ENCODE measurements at places on chromosomes 7 and 10. TPM values are rescaled to one million over a fixed set of nuclear protein-coding genes. Genes with fewer than 3 reads are reported as not detected.

GRCh38 chr10:21572578-21572977, 38.5 kb downstream of the MLLT10 start:
- DNase-seq: no peak

- no peak for DNase-seq
These were observed 885.7 kb upstream of the CELF2 start for GRCh38 chr10:10132009-10132408.

DNA sequence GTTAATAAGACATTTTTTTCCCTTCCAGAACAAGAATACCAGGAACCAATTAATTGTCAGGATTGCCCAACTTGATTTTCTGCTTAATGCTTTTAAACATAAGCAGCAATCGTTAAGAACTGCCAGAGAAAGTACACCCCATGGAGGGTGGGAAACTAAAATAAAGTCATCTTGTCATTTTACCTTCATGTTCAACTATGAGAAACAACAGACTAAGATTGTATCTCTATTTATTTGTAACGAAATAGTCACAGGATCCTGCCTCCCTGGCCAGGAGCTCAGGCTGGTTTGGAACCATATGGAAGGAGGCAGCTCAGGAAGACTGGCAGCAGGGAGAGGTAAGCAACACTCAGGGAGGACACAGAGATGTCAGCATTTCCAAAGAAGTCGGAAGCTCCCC, 129.6 kb downstream of the TNS3 start:
- no peak for DNase-seq

DNA sequence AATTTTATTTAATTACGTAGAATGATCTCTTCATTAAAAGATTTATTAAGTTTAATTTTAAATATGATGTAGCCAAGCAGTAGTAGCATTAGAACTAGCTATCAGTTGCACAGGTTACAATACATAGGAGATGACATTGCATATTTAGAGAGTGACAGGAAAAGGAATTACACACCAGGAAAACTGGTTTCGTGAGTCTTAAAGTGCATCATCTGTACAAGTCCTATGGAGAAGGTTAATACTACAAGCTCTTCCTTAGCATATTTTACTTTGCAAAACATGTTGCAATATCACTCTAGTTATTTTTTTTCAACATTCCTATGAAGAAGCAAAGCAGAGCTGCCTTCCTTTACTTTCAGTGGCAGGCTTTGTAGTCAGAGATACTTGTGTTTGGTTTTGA, 20.2 kb upstream of the SEM1 start:
- no peak for DNase-seq

- DNase-seq: no peak
These were observed 117.2 kb downstream of the UBE2H start for GRCh38 chr7:129835569-129835968.

DNA sequence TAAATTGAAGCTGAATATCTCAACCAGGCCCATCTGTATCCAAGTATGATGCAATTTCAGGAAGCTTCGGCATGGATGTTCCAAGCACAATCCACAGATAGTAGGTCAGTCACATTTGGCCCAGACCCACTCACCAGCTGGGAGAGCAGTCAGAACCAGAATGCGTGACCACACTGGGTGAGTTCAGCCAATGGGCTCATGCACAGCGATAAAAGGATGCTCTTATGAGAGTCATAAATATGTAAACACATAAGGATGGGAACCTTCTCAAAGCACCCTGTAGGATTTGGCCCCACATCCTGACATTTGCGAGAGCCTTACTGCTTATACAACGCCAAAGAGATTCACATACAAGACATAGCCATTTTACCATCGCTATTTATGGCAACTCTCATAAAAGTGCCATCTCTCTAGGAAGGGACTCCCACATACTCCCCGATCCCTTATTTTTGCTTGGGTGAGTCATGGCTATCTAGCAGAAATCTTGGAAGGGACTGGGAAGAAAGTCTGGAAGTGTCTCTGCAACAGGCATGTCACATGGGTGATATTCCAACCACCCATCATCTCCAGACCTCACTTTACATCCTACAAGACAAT, 3.0 kb downstream of the AFAP1L2 start:
- DNase-seq: no peak

DNA sequence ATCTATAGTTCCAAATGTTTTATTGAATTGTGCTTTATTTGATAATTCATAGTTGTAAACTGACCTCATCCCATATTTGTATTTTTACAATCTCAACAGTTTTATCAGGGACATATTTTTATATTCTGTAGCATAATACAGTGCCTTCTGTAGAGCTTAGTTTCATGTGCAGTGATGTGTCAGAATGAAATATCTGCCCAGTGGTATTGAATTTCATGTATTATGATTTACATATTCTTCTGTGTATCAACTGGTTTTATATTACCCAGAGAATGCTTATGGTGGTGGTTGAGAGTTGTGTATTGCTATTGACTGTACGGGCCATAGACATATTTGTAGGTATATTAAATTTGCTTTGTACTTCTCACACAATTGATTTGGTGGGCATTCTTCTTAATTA, 89.9 kb downstream of the KAT6B start:
- DNase-seq: no peak

DNA sequence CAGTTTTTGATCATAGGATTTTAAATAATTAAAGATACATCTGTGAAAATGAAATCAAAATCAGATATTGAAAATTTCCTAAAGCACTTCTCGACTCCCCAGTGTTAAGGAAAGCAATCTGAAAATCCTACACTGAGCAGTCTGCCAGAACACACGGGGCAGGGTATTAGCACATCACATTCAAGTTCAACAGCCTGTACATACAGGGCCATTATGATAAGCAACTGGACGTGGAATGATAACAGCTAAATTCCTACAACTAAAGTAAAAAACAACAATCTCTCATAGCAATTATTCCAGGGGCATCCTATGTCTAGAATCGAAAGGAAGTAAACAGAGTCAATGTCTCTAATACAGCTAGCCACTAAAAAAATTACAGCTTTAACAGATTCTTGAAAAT, 31.7 kb downstream of the TRDMT1 start:
- no peak for DNase-seq

DNA sequence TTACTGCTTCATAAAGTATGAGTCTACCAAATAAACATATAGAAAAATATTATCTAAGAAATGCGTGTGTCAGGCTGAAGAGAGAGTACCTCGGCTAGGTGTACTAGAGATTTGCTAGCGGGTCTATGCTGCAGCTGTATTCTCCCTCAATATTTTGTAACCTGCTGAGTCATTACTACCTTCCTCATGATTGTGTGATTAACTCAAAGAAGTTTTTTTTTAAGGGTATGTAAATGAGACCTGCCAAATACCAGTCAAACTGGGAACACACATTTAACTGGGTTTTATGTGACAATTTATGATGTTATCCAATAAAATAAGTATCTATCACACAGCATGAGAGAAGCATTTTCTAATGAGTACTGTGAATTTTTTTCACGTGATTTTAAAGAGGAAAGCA, 180.4 kb downstream of the RNF133 start:
- no peak for DNase-seq

DNA sequence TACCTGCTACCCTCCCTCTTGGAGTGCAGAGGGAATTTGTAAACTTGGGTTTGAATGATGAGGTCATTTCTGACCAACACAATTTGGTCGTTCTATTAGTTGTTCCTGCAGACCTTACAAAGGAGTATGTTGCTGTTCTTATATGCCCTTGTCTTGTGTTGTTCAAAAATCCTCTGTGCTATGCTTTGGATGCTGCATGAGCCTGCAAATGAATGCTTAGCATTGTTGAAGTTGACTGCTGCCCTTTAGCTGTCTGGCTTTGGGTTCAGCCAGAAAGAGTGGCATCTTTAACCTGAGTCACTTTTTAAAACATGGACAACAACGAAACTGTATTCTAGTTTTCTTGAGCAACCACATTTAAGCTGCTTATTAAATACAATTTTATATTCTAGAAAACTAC, 80.3 kb downstream of the SND1 start:
- DNase-seq: no peak

- no peak for DNase-seq
These were observed 346.6 kb downstream of the IPMK start for GRCh38 chr10:57921140-57921539.

DNA sequence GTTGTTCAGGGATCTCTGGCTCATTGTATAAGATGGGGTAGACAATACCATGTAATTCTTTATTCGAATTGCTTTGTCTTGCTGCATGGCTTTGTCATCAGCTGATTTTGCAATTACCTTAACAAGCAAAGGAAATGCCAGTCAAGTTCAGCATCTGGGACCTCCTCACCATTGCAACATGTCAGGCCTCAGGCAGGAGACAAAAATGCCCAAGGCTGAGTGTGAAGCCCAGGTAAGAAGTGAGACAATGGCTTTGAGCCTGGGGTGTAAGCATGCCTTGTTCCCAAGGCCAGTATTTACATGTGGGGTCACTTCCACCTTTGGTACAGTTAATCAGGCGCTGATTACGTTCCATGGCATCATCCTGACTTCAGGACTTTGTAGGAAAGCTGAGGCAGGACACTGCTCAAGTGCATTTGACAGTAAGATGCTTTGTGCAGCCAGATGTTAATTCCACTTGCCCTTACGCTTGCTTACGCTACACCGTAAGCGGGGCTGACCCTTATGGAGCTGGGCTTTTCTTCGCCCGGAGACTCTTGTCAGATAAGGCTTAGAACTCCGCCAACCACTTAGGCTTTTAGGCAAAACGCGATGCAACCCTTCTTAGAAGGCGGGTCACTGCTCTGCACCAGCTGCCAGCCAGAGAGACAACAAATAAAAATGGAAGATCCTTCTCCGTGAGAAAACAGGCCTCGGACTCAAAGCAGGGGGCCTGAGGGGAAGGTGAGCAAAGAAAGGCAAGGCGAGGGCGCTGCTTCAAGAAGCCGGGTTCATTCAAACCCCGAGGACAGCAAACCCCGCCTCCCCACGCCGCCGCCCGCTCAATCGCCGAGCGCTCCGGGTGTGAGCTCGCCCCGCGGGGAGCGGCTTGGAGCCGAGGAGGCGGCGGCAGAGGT, 1.3 kb upstream of the SP4 start:
- DNase-seq: no peak

GRCh38 chr7:43864126-43864525, 5.2 kb downstream of the MRPS24 start:
- no peak for DNase-seq

GRCh38 chr10:12181065-12181775, 14.5 kb downstream of the NUDT5 start:
- no peak for DNase-seq

- no peak for DNase-seq
These were observed 472 bp downstream of the RASSF4 start for GRCh38 chr10:44960088-44960460.

DNA sequence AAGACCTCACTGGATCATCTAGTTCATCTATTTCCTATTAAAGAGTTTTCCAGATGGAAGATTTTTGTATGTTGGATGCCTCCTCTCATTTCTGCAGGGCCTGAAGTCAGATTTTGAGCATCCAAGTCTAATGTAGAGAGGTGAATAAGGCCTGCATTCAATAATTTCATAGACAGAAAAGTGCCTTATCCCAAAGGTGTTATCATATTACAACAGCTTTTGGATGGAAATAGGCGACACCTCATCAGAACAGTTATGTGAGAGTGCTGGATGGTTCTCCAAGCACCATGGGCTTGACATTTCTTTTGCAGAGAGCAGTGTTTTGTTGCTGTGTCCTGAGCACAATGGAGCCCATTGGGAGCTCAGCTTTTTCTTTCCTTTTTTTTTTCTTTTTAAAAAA, 162.4 kb upstream of the MEOX2 start:
- no peak for DNase-seq

DNA sequence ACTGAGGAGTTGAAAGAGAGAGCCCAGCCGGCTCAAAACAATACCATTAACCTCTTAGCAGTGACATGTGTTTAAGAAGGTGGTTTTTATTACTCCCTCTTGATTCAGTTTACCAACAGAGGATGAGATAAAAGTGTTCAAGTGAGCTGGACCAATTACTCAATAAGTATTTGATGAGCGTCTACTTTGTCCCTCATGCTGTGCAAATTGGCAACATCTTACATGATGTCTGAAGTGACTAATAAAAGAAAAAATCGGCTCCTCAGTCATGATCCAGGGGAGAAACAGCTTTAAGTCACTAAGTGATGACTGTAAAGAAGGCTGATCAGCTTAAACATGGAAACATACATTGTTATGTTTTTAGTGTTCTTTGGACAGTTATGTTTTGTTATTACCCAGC, 7.8 kb downstream of the WNT16 start:
- no peak for DNase-seq

DNA sequence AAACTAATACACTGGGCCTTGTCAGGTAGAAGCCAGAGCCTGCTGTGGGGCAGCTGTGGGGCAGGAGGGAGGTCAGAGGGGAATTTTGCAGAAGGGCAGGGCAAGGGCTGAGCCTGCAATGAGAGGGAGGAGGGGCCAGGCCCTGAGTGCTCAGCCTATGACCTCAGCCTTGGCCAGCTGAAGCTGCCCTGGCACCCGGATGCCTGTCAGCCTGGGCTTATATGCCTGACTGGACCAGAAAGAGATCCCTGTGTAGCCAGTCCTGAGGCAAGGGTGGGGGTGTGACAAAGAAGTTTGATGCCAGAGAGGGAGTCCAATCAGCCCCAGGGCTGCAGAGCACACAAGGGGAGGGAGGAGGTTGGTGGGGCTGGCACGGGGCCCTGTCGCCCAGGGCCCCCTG, 22.3 kb upstream of the PRRT4 start:
- DNase-seq: no peak

DNA sequence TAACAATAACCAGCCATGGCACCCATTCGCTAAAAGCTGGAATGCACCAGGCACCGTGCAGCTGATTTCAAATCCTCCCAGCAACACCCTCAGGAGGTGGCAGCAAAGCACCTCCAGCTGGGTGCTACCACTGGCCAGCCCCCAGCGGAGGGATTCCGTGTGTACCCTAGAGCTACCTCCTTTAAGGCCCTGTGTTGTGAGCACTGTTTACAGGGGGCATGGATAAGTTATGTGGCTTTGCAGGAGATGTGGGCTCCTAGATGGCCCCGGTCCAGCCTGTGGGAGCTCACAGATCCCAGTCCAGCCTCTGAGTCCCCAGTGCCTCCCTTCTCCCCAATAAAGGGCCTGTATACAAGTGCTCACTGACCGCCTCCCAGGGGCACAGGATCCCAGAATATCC, 27.1 kb downstream of the TNRC18 start:
- no peak for DNase-seq

PCLO gene
- 3.2 TPM for total RNA-seq

KCP gene
- total RNA-seq: 0.88 TPM

C10orf105 gene
- total RNA-seq: 0.16 TPM

ZNF862 gene
- total RNA-seq: 20.6 TPM

TRPV6 gene
- 0.48 TPM for total RNA-seq

UTF1 gene
- not detected for total RNA-seq

GPR15LG gene
- total RNA-seq: not detected

MCMBP gene
- total RNA-seq: 85.1 TPM

SLC39A12 gene
- total RNA-seq: 0.44 TPM

CPSF4 gene
- total RNA-seq: 24.3 TPM

ZYX gene
- 70.0 TPM for total RNA-seq

BCL7B gene
- 51.9 TPM for total RNA-seq

STEAP2 gene
- total RNA-seq: 24.7 TPM

SUN3 gene
- not detected for total RNA-seq

EGFR gene
- 124 TPM for total RNA-seq
